ENCODE measurements at places on chromosomes 7 and 10.

- no peak for DNase-seq
These were observed 212.7 kb downstream of the HDAC9 start for GRCh38 chr7:18708204-18708603.

GRCh38 chr10:15172306-15172840, 3.9 kb upstream of the NMT2 start:
- no peak for DNase-seq

DNA sequence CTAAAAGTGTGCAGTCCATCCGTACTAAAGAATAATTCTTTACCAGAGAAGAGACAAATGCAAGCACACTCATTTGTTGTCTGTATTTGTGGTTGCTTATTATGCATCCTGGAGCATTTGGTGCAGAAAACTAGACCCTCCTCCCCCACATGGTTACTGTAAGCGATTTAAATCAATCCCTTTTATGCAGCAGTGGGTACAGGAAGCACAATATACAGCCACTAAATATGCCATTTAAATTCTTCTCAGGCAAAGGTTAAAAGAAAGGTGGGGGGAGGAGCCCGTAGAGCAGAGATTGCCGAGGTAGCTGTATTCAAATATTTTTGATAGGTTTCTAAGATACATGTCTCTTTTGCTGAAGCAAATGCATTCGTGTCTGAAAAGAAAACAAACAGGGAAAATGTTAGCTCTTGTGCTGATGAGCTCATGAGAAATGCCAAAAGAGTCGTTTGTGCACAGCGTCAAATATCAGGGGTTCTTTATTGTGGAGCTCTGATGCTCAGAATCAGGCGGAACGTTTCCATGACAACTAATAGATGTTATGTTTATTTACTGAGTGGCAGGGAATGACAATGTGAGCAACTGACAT, 131.3 kb upstream of the NPVF start:
- peak; percentile 53 for DNase-seq

DNA sequence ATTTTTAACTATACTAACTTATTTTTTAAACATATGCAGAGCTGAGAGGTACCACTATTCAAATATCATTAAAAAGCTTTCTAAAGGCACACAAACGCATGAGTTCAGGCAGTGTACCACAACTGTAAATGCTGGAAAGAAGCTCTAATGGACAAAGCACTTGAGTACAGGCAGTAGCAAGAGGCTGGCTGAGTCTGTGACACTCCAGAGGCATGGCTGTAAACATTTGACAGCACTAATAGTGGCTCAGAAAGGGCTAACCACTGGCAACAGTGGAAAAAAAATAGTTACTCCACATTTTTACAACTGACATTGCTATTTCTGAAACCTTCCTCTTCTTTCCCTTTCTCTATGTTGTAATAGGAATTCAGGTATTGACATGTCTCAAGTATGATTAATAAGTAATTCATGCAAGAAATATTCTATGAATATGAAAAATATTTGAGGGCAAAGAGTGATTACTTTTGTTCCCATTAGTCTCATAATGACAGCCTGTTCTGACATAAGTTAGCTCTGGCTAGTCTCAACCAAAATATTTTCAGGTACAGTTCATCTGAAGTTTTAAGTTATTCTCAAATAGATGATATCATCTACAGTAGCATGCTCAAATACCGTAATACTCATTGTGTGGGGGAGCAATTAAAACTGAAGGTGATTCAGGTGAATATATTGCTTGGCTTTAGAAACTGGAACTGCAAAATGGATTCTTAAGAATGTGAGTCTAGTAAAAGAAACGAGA, 324.0 kb upstream of the POT1 start:
- no peak for DNase-seq

- no peak for DNase-seq
These were observed 70.6 kb downstream of the CALD1 start for GRCh38 chr7:134850066-134850465.

GRCh38 chr7:30841801-30842541, 69.7 kb upstream of the AQP1 start:
- no peak for DNase-seq

GRCh38 chr10:96995851-96996250, 163.8 kb downstream of the LCOR start:
- no peak for DNase-seq

DNA sequence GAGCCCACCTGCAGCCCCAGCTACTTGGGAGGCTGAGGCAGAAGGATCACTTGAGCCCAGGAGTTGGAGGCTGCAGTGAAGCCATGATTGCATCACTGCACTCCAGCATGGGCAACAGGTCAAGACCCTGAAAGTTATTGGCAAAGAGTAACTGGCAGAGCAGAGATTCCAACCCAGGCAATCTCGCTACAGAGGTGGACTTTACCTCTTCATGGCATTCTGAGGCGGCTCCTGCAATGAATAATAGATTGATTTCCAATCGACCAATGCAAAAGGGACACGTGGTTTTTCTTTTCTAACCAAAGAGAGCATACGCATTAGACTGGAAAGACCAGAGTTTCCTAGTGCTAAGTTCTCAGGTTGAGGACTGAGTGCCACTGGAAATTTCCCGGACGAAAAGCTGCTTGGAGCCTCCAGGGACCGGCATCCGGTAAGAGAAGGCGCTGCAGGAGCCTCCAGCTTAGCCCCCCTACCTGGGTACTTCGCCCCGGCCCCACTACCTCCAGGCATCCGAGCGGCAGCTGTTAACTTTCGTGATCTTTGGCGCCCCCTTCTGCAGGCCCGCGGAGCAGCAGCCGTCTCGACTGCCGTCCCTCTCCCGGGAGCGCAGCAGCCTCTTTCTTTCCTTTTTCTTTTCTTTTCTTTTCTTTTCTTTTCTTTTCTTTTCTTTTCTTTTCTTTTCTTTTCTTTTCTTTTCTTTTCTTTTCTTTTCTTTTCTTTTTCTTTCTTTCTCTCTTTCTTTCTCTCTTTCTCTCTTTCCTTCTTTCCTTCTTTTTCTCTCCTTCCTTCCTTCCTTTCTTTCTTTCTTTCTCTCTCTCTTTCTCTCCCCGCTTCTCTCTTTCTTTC, 4.1 kb downstream of the MBLAC1 start:
- DNase-seq: peak; percentile 18

DNA sequence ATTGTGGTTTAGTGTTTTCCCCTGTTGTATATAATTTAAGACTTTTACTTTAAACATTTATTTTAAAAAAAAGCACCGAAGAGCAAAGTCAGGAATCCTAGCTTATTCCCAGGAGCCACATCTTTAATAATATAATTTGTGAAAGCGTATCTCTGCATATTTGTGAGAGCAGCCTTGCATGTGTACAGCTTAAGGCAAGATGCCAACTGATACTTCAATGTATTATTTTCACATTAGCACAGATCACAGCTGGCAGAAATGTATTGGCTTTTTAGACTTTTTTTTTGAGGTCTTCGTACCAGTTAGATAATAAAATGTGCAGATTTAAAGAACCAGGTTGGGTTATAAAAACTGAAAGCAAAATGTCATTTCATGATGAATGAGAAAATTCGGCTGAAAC, 845.7 kb upstream of the POT1 start:
- no peak for DNase-seq

- DNase-seq: no peak
These were observed 47.5 kb downstream of the FAM53B start for GRCh38 chr10:124696446-124697392.

- no peak for DNase-seq
These were observed 120.0 kb downstream of the ARHGAP22 start for GRCh38 chr10:48484911-48485310.

- no peak for DNase-seq
These were observed 328.2 kb upstream of the SHH start for GRCh38 chr7:156140447-156140846.

GRCh38 chr7:81937091-81937490, 167.2 kb upstream of the HGF start:
- no peak for DNase-seq

DNA sequence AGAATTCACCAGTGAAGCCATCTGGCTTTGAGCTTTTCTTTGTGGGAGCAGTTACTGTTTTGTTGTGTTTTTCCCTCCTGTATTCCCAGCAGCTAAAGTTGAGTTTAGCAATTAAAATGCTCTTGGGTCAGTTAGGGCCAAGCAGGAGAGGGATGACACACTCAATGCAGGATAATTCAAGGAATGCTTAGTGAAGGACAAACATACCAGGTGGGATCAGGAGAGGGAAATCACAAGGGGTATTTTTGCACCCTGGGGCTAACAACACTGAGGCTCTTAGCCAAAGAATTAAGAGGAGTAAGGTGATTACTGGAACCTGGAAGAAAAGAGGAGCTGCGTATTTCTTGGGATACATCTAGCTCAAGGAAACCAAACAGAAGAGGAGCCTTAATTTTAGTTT, 82.4 kb upstream of the KCND2 start:
- DNase-seq: no peak

DNA sequence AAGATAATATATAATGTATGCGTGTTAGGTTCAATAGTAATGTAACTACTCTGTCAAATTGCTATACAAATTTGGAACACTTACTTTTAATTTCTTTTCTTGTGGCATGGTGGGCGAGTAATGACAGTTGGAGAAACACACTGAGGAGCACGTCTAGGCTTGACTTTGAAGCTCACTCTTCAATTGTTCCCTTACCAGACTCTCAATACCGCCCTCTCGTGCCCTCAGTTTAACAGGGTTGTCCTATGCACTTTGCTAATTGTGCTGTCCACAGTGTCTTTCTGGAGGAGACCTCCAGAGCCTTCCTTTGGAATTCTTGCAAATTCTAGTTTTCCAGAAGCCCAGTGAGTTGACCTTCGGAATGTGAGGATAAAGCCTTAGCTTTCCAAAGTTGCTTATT, 107.2 kb upstream of the RELN start:
- peak; percentile 12 for DNase-seq

GRCh38 chr10:125721035-125721434, 1.5 kb downstream of the EDRF1 start:
- no peak for DNase-seq

DNA sequence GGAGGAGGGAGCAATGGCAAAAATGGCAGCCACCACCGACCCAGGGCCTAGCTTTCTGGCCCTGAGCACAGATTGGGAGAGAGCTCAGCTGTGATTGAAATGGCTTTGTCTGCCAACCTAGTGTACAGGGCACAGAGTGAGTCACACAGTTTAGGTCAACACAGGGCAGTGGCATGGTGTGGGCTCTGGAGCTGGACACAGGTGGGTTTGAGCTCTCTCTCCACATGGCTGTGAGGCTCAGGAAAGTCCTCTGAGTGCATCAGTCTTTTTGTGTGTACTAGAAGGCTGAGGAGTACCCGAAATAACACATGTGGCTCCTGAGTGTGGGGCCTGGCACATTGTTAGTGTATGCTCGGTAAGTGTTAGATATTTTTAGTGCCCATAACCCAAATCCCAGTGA, 60.2 kb upstream of the LOXL4 start:
- no peak for DNase-seq

- no peak for DNase-seq
These were observed 27.9 kb downstream of the KAZALD1 start for GRCh38 chr10:101089520-101090299.

- no peak for DNase-seq
These were observed 200.3 kb downstream of the PRPF18 start for GRCh38 chr10:13787015-13787421.

DNA sequence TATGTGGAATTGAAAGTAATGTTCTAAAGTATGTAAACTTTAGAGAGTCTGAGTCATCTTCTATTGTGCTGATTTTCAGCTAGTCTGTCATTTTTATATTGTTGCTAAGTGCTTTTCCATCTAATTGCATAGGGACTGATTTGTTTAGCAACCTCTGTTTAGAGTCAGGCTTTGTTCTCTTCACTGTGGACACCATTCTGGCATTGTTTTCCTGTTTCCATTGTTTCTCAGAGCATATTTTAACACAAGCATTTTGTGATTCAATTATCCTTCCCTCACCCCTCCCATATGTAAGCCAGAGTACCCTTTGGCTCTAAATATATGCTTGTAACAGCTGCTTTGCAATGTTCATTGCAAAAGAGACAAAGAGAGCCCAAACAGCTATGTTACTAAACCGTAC, 748.4 kb upstream of the PHF14 start:
- DNase-seq: no peak

GRCh38 chr10:13990946-13991345, 339.8 kb downstream of the FRMD4A start:
- no peak for DNase-seq

GRCh38 chr10:47254611-47255010, 45.4 kb upstream of the GDF10 start:
- DNase-seq: no peak

GRCh38 chr7:71009636-71010035, 122.3 kb upstream of the GALNT17 start:
- no peak for DNase-seq

GRCh38 chr7:22049766-22050500, 104.2 kb upstream of the CDCA7L start:
- no peak for DNase-seq

DNA sequence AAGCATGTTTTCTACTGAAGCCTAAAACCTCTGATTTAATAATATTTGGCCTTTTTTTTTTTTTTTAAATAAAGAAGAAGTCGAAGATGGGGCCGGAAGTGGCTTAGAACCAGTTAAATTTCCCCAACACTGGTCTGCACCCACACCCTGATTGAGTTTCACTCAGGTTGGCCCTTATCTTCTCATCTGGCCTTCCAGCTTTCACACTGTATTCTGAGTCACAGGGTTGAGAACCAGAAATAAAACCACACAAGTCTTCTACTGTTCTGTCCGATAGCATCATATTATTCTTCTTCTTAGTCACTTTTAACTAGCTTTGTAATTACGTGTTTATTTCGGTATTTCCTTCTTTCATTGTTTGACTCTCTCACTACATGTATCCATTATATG, 9.9 kb downstream of the ZNF365 start:
- DNase-seq: peak; percentile 26

- DNase-seq: no peak
These were observed 12.6 kb downstream of the IQCE start for GRCh38 chr7:2571409-2571808.

- DNase-seq: no peak
These were observed 99.7 kb upstream of the ZEB1 start for GRCh38 chr10:31219306-31219705.

GRCh38 chr10:12781976-12782375, 219.5 kb downstream of the CCDC3 start:
- no peak for DNase-seq

- DNase-seq: no peak
These were observed 11.5 kb downstream of the LIPJ start for GRCh38 chr10:88598055-88598454.

- DNase-seq: no peak
These were observed 42.5 kb downstream of the STK32C start for GRCh38 chr10:132264966-132265889.

Data from DMS 273 treated with DMSO at 0.1 percent for 48 hours (cell line).